ENCODE measurements at places on chromosomes 5 and 9. TPM values are rescaled to one million over a fixed set of nuclear protein-coding genes. Genes with fewer than 3 reads are reported as not detected.

- no peak for DNase-seq
These were observed 31.4 kb downstream of the FANCC start for GRCh38 chr9:95286151-95286550.

TMC1 gene
- total RNA-seq: 0.33 TPM

FOXD4L3 gene
- total RNA-seq: not detected

DNA sequence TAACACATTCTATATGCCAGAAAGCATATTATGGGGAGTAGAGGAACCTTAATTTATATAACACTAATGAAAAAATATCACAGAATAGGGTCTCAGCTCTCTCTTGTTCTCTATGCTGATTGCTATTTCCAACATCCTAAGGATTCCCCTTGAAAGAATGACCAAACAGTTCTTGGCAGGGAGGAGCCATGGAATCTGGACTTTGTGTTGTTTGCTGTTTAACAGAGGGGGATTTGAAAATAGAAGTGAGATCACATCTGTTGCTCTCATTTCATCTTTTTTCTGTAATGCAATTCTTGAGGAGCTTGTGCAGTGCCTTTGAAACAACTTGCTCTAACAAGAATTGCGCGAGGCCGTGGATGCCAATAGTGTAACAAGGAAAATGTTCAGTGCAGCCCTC, 755.3 kb downstream of the TLE1 start:
- DNase-seq: no peak

KIF12 gene
- total RNA-seq: not detected

TMEM174 gene
- total RNA-seq: not detected

DNA sequence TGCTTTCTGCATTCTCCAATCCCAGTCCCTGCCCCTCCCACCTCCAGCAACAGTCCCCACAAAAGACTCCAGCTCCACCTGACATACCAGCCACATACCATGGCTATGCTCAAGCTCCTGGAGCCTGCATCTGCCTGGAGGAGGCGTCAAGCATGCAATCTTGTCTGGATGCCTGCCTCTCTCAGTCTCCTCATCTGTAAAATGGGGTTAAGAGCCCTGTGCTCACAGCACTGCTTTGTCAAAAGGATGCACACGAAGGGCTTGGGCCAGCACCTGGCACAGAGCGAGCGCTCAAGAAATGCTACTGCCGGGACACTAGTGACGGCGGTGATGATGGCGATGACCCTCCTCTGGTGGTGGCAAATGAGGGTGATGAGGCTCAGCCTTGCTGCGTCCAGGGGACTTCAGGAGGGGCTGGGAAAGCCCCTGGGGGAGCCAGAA, 202.9 kb upstream of the IER5L start:
- DNase-seq: no peak

DNA sequence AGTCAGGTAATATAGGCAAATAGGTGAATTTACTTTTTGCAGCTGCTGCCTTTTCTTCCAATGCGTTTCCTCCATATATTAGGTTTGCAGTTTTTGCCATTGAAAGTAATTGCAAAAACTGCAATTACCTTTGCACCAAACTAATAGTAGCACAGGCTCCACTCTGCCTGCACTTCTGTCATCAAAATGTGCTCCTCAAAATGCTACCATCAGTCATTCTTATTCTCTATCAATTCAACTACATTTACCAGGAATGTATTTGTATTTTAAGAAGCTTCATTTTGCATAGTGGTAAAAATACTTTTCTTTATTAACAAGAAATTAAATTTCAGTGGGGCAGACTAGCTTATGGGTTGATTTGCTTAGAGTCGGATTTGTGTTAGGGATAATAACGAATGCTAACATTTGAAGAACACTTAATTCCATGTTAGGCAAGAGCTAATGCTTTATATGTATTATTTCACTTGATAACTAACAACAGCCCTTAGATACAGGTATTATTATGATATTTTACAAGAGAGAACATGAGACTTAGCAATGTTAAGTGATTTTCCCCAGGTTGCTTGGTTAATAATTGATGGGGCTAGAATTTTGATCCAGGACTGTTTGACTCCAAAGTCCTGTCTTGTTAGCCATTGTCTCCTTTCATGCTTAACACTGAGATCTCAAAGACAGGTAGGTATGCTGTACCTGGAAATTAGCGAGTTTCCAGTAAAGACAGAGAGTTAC, 300.4 kb downstream of the MAN2A1 start:
- DNase-seq: no peak

NUTM2F gene
- 0.09 TPM for total RNA-seq

DNA sequence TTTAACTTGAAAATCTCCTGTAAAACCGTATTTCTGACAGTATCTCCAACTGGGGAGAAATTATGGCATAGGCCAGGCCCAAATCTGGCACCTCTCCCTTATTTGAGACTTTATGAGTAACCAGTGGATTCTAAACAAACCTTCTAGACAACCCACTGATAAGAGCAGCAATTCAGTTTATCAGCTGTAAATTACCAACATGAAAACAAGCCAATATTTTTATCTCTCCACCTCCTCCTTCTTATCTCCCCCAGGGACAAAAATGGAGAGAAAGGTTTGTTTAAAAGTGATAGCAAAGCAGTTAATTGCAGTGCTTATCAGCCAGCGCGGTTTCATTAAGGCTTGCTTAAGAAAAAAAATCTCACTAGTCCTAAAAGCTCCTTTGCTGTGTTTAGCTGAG, 53.8 kb downstream of the KCNV2 start:
- no peak for DNase-seq

CCL28 gene
- not detected for total RNA-seq

GRCh38 chr5:4413996-4414395, 726.1 kb upstream of the ADAMTS16 start:
- no peak for DNase-seq

Measured in neural crest cell (in vitro differentiated cells).